ENCODE measurements at places on chromosomes 6 and 20. TPM values are rescaled to one million over a fixed set of nuclear protein-coding genes. Genes with fewer than 3 reads are reported as not detected.

The PAQR8 gene
- total RNA-seq = 1.7 TPM

The GDAP1L1 gene
- not detected for total RNA-seq

The GGTLC1 gene
- not detected for total RNA-seq

The PRR3 gene
- total RNA-seq = 1.5 TPM

The PI16 gene
- not detected for total RNA-seq

The PEX7 gene
- 22.6 TPM for total RNA-seq

The SLC22A7 gene
- total RNA-seq = not detected

The FUCA2 gene
- 41.1 TPM for total RNA-seq

The HSPA12B gene
- under 0.01 TPM for total RNA-seq

The MAP3K5 gene
- 14.9 TPM for total RNA-seq

The ATP6V1G2 gene
- total RNA-seq = 1.2 TPM

The SLC35F1 gene
- not detected for total RNA-seq

The MUC21 gene
- total RNA-seq = under 0.01 TPM

The GPR63 gene
- total RNA-seq = 0.72 TPM

The JPH2 gene
- total RNA-seq = under 0.01 TPM

The NKAIN2 gene
- not detected for total RNA-seq

The ABCC10 gene
- total RNA-seq = 11.3 TPM

The PCK1 gene
- total RNA-seq = not detected

The DHX35 gene
- total RNA-seq = 7.0 TPM

The COL19A1 gene
- total RNA-seq = not detected

The TRIM26 gene
- 24.3 TPM for total RNA-seq

The CTAGE9 gene
- not detected for total RNA-seq

The PTPRT gene
- under 0.01 TPM for total RNA-seq

The WASF1 gene
- total RNA-seq = 8.7 TPM

The TNFRSF21 gene
- 72.3 TPM for total RNA-seq

The GNAS-AS1 gene
- total RNA-seq = 0.48 TPM

The SLC52A3 gene
- 1.3 TPM for total RNA-seq

The LRRC73 gene
- total RNA-seq = 0.24 TPM

The OXT gene
- not detected for total RNA-seq

The ZNF184 gene
- total RNA-seq = 4.8 TPM

The FAM217B gene
- total RNA-seq = 11.5 TPM

The PRDM13 gene
- not detected for total RNA-seq

The PTCRA gene
- not detected for total RNA-seq

The SALL4 gene
- 0.64 TPM for total RNA-seq

The IRF4 gene
- under 0.01 TPM for total RNA-seq

The DUSP15 gene
- total RNA-seq = not detected

The TINAG gene
- total RNA-seq = 2.9 TPM

The DDX43 gene
- 0.48 TPM for total RNA-seq

The PPIL6 gene
- total RNA-seq = 6.0 TPM

The PERP gene
- total RNA-seq = 354 TPM

The FHL5 gene
- total RNA-seq = not detected

The DLK2 gene
- 5.3 TPM for total RNA-seq

The GPX5 gene
- not detected for total RNA-seq

The OR2H1 gene
- total RNA-seq = not detected

The GNAS gene
- 214 TPM for total RNA-seq

The SCUBE3 gene
- under 0.01 TPM for total RNA-seq

Measured in tracheal epithelial cell (primary cell).